Fibroblast of skin of back (primary cell): ENCODE measurements at places on chromosomes 1 and 21.

DNA sequence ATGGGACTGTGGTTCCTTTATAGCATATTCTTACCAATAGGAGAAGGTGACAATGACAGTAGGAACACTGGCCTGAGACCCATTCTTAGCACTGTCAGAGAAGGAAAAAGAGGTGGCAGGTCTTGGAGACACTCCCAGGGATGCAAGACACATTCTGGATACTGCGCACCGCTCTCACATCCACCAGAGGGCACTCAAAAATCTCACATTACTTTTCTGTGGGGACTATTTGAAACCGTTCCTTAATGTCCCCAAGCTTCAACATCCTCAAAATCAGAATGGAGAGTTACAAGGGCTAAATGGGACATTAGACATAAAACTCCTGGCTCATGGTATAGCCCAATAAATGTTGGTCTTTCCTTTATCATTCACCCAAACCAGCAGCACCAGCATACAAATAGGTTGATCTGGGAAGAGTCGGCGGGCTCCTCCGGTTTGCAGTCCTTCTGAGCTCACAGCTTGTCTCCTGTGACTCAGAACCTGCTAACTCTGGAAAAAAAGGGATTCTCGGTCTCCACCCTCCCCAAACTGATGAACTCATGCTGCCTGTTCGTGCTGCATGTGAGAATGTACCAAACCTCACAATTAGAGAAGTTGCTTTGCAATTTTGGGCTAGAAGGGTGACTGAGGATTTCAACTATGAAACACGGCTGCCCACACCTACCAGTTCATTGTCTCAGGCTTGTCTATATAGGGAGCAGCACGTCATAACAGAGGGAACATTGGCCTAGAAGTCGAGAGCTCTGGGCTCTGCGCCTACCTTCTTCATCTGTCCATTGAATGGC is 40.2 kb downstream of the IL12RB2 start:
- DNase-seq: peak; percentile 80

- DNase-seq: no peak
Measured at GRCh38 chr1:26156285-26157038, 2.4 kb upstream of the FAM110D start.

DNA sequence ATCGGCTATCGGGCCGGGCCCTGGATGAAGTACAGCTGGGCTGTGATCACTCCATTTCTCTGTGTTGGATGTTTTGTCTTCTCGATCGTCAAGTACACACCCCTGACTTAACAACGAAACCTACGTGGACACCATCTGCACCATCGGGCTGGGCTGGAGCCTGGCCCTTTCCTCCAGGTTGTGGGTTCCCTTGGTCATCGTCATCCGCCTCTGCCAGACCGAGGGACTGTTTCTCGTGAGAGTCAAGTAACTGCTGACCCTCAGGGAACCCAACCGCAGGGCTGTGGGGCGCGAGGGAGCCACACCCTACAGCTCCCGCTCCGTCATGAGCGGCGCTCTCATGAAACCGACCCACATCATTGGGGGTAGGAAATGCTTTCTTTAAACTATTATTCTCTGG is 842.4 kb upstream of the TMPRSS15 start:
- no peak for DNase-seq

DNA sequence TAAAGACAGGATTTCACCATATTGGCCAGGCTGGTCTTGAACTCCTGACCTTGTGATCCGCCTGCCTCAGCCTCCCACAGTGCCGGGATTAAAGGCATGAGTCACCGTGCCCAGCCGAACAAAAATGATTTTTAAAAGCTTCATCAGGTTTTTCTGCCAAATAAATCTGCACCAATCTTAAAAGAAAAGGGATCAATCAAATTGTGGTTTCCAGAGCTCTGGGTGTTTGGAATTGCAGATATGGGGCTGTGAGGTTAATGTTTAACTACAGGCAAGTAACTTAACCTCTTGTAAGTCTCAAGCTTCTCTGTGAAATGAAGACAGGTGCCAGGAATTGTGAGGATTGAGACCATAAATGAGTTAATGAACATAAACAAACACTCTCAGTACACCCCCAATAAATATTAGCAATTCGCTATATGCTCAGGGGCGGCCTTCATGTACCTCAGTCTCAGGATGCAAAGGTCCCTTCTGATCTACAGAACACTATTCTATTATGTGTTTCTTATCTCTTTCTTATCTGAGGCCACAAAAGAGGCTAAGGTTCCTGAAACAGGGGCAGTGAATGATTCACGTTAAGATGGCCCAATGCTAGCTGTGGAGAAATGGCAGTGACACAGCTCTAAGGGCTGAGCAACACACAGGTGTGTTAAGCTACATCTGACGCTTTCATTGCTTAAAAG is 7.1 kb upstream of the GNPAT start:
- no peak for DNase-seq

DNA sequence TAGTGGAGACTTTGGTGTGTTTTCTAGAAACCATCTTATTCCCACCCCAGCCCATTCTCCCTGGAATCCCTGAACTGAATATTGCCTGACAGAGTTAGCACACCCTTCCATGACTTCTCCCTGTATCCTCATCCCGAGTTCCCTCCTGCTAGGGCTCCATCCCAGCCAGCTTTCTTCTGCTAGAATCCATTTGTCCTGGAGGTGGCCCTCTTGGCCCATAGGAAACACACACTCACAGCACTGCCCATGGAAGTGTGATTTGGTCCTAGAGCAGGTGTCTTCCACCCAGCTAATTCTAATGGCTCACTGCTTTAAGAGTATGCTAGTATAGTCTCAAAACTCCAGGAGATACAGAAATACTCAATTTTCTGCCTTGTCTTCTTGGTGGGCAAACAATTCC is 4.1 kb downstream of the KRTAP15-1 start:
- no peak for DNase-seq

DNA sequence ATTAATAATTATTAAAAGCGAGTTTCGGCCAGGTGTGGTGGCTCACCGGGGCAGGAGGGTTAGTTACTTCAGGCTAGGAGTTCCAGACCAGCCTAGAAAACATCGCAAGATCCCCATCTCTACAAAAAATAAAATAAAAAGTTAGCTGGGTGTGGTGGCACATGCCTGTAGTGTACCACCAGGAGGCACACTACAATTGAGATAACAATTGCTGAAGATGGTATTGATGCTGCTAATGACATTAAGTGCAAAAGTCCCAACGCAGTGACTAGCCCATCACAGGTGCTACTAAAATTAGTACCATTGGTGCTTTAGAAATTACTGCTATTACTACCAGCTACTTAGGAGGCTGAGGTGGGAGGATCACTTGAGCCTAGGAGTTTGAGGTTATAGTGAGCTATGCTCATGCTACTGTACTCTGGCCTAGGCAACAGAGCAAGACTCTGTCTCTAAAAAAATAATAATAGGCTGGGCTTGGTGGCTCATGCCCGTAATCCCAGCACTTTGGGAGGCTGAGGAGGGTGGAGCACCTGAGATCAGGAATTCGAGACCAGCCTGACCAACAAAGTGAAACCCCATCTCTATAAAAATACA is 156.6 kb downstream of the GREM2 start:
- DNase-seq: no peak

GRCh38 chr1:232317350-232317749 is 312.6 kb downstream of the SIPA1L2 start:
- no peak for DNase-seq

GRCh38 chr1:23178950-23179349 is 10.3 kb upstream of the LUZP1 start:
- DNase-seq: peak; percentile 30

DNA sequence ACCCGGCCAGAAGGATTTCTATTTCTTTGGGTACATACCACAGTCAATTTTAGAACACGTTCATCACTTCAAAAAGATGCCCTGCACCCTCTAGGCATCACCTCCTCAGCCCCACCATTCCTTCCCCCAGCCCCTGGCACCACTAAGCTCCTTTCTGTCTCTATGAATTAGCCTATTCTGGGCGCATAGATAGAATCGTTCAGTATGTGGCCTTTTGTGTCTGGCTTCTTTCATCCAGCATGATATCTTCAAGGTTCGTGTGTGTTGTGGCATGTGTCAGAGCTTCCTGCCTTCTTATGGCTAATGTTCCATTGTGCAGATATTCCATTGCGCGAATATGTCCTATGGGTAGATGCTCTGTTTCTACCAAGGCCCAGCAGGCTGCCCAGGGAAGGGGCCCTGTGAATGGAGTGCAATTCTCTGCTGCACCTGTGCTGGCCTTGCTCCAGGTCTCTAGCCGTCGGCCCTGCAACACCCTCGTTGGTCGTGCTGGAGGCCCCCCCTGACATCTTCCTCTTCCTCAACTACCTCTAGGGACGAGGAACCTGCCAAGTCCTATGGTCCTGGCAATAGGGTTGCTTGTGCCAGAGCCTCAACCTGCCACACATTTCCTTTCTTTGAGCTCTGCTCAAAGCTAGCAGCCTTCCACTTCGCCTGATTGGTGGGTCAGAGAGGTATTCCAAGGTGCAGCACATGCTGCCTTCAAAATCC is 113.5 kb downstream of the RIPK4 start:
- DNase-seq: no peak

- no peak for DNase-seq
Measured at GRCh38 chr1:206796981-206797402, 24.7 kb upstream of the IL10 start.

- DNase-seq: no peak
Measured at GRCh38 chr1:55826381-55827080, 611.4 kb upstream of the USP24 start.

DNA sequence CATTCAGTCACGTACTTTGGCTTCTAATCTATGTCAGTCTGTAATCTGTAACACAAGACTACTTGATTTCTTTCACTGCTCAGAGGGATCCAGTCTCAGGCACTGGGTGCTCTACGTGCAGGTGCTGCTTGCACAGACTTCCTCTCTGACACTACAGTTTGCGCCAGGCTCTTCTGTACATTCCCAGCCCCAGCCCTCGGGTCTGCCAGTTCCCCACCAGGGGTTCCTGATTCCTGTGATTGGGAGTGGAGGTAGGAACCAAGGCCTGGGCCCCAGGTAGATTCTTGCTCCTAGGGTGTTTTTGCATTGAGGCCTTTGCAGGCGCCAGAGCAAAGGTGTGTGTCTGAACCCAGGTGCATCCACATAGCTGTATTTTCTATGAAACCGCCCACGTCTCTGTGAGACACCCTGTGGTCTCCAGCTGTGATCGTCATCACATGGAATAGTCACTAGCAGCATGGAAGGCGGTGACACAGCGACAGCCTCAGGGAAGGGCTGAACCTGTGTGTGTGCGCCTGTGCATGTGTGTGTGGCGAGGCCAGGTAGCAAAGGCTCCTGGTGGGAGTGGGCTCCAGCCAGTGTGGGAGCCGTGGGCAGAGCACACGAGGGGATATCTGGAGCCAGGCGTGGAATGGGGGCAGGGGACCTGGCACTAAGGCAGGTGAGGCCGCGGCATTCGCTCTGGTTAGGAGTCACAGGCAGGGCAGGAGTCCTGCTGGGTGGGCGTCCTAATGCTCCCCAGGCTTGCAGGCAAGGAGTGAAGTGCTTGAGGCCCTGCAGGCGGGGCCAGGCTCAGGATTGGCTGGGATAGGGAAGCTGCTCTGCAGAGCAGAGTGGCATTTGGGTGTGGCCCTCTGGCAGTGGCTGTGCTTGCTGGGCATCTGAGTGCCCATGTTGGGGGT is 5.2 kb downstream of the GJC2 start:
- no peak for DNase-seq

GRCh38 chr1:235021815-235022214 is 106.8 kb downstream of the TOMM20 start:
- DNase-seq: no peak

- DNase-seq: no peak
Measured at GRCh38 chr1:218646288-218646687, 301.2 kb downstream of the TGFB2 start.

DNA sequence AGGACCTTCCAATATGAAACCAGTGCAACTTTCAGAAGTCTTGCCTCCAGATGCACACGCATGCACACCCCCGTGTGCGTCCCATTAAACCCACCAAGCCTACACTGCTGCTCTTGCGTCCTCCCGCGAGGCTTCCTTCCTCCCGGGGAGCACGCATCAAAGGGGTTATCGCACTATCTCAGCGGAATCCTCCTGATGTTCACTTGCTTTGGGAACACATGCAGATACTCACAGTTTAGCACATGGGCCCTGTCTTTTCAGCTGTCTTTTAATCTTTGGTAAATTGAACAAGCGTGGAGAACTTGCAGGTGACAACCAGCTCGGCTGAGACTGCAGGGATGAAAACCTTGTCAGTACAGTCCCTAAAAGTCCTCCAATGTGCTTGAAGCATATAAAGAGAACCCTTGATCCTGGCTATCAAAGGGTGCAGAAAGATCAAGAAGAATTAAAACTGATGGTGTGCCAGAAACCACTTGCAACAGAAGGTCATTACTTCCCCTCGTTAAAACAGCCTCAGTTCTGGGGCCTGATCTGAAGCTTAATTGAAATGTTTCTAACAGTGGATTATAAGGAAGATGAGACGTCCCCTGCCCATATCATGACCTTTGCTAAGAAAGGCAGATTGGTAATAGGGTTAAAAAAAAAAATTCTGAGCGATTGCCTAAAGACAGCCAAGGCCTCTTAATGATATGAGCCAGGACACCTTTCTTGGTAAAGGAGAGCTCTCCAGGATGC is 149.4 kb upstream of the LMO4 start:
- no peak for DNase-seq

DNA sequence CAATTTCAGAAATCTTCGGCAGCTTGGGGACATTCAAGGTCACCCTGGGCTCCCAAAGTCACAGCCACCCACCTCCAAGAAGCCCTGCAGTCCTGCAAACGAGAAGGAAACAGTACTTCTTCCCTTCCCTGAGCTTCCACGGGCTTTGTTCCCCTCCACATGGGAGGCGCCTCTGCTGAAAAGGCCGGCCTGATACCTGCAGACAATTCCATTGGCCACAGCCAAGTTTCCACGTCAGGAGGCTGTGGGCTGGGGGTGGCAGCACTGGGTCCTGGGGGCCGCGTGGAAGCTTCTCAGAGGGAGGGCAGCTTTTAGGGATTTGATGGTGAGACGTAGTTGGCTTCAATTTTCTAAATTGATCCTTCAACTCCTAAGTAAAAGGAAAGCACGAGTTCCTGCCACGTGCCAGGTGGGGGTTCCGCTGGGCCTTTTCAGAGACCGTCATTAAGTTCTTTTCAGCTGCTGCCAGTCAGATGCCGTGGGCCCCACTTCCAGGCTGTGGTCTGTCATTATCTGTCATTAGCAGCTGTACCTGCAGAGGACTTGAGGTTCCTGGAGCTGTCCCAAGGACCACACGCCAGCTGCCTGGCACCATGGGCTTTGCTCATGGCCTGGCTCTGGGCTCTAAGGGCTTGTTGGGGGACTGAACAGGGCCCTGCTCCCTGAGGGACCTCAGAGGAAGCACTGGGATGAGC is 98.7 kb downstream of the CRYAA start:
- no peak for DNase-seq

GRCh38 chr1:86259390-86259789 is 102.8 kb upstream of the COL24A1 start:
- peak; percentile 71 for DNase-seq
